ENCODE measurements at places on chromosomes 5 and 9. TPM values are rescaled to one million over a fixed set of nuclear protein-coding genes. Genes with fewer than 3 reads are reported as not detected.

Gene LHX3
- polyA plus RNA-seq, result not detected

Gene SARDH
- 0.07 TPM for polyA plus RNA-seq

Gene NUTM2F
- polyA plus RNA-seq, result not detected

Gene NDFIP1
- 26.4 TPM for polyA plus RNA-seq

Gene PCDHB16
- polyA plus RNA-seq, result not detected
